ENCODE measurements at places on chromosomes 2 and 18. TPM values are rescaled to one million over a fixed set of nuclear protein-coding genes. Genes with fewer than 3 reads are reported as not detected.

The TMEFF2 gene
- 1.5 TPM for total RNA-seq

The PROKR1 gene
- total RNA-seq, result 3.9 TPM

The AGXT gene
- total RNA-seq, result not detected

DNA sequence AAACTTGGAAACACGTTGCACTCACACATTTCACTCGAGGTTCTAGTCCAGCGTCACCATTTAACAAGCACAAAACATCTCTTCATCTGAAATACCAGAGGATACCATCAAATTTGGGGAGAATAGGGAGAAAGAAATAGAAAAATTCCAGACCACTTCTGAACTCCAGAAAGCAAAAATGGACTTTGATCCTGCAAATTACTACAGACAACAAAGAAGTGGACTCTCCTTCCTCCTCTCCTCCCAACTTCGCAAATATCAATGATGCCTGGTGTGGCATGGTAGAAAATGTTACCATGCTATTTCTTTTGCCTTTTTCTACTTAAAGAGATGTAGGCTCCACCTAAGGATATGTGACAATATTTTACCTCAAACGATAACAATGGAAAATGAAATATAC lies 13.5 kb downstream of the UXS1 start:
- DNase-seq, result no peak

DNA sequence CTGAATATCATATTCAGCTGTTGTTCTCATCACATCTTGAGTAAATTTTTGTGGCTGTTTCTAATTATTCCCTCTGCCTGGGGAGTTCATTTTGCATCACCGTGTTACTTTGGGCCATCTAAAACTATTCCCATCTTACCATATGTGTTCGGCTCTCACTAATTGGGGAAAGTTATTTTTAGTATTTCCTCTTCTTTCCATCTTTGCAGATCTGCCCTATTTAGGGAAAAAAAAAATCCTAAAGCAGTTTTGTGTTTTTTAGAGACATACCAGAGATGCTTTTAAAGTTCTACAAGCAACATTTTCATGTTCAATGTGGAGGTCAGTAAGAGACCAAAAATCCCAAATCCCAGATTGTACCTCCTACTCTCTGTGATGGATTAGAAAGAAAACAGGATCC lies 111.3 kb upstream of the NDUFV2 start:
- no peak for DNase-seq

DNA sequence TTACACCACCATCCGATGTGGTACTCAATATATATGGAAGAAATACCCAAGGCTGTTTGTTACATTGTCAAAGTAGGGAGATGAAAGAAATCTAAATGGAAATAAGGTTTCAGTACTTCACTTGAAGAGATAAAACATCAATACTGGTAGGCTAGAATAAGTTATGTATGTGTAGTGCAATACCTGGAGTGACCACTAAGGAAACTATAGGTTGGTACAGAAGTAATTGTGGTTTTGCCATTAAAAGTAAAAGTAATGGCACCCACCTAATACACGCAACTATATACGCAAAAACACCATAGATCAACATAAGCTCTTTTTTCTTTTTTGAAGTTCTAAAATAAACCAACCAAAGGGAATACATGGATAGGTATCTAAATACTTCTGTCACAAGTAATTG lies 143.2 kb upstream of the KYNU start:
- DNase-seq, result no peak

DNA sequence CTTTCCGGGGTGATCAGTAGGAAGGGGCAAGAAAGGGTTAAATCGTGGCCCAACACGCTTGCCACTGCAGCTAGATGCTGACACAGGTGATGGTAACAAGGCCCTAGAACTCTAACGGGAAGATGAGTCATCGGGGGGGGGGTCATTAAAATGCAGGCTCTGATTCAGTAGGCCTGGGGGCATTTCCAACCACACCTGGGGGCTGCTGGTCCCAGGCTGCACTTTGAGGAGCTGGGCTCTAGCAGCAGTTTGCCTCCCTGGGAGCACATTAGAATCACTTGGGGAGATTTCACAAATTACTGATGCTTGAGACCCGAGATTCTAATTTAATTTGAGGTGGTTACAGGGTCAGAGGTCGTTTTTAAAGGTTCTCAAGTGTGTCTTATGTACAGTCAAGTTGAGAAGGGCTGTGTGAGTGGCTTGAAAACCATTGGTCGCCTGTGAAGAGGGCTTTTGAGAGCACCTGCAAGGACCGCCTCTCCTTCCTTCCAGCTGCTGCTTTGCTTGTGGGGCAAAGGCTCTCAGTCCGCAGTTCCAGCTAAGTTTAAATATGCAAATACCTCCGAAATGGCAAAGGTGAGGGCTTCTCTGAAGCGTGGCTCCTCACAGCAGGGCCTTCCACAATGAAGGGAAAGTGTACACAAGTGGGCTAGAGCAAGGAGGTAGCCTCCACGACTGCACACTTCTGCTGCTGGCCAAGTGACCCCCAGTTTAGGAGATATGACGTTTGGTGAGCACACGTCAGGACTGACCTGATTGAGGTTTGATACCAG lies 128.0 kb upstream of the MSH6 start:
- no peak for DNase-seq

- DNase-seq, result no peak
Observed at GRCh38 chr2:19505199-19506136, 147.0 kb upstream of the OSR1 start.

GRCh38 chr2:189631849-189632248 lies 29.4 kb upstream of the ASNSD1 start:
- DNase-seq, result no peak

DNA sequence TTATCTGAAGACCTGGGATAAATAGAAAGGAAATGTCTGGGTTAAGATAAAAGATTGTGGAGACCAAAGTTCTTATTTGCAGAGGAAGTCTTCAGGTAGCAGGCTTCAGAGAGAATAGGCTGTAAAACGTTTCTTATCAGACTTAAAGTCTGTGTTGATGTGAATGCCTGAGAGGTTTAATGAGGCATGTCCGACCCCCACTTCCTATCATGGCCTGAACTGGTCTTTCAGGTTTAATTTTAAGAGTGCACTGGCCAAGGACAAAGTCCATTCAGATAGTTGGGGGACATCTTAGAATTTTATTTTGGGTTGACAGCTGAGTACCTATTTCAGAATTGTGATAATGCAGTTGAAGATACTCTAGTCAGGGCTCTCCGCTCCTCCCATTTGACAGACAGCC lies 92.1 kb downstream of the ATL2 start:
- DNase-seq, result no peak

GRCh38 chr2:237625216-237625705 lies 2.1 kb upstream of the LRRFIP1 start:
- DNase-seq, result no peak

DNA sequence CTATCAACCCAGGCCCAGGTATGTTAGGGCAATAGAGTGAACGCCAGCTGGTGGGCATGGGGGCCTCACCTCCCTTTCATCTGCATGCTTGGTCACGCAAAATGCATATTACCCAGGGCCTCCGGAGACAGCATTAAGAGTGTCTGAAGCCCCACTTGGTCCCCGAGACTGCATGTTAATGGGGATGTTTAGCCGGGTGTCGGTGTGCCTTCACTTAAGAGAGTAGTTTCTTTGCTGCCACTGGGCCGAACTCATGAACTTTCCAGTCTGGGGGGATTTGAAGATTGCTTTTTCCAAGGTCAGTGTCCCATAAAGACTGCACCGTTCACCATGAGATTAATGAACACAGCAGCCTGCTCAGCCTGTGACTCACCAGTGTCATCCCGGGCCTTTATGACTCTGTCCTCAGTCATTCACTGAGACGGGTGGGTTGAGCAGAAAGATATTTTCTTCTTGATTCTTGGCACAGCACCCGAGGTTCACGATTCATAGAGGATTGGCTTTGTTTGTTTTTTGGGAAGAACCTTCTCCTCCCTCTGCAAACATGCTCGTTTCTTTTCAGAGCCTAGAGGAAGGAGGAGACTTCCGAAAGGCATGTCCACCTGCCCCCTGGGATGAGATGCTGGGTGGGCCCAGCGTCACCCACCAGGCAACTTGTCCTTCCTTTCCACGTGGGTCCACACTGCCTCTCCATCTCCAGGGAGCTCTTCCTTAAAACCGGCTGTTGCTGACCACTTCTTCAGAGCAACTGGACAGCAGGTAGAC lies 199.1 kb downstream of the GLI2 start:
- no peak for DNase-seq

GRCh38 chr18:63472380-63472779 lies 4.4 kb upstream of the SERPINB5 start:
- DNase-seq, result no peak

DNA sequence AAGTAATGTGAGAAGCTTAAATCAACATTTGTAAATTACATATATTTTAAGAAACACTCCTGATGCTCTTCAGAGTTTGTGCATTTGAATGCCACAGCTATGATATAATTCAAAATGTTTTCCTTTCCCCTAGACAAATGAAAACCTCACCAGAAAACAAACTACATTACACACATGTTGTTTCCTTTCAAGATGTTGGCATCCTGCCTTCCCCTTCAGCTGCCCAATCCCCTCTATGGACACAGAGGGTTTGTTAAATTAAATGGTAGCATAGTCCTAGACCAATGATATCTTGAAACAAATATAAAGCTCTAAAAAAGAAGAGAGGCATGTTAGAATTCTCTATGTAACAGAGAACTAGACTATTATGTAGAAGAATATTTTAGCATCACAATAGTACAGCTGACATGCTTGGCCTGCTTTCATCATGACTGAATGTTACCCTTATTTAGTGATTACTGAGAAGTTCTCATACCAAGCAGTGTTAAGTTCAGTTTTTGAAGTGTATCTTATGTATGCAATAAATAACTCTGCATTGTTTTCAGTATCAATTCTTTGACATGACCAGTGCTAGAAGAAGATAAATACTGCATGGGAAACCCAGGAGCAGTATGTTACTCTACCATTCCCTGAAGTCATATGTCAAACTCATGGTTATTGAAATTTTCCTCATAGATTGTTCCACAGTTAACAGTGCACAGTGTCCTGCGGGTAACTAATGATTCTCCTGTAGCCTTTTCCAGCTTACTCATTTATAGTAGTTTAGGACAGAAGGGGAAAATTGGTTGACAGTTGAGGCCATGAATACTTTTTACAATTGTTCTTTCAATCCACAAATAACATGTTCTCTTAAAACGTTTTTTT lies 316.3 kb upstream of the KCNJ3 start:
- DNase-seq, result no peak

DNA sequence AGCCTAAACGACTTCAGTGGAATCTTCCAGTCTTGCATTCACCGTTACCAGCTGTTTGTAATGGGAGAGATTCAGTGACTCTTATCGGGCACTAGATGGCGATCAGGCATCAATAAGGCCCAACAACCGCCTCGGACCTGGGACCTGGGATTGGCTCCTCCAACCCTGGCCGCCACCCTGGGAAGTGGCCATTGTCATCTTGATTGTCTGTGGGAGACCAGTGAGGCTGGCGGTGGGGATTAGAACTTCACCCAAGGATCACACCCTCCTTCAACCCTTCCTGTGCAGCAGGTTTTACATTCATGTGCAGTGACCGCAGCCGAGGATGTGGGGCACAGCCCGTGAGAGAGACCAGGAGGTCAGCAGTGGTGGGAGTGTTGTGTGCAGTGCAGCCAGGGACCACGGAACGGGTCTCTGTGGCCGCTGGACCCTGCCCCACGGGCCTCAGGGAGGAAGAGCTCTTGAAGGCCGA lies 85.3 kb downstream of the SPP2 start:
- DNase-seq, result peak; percentile 75

DNA sequence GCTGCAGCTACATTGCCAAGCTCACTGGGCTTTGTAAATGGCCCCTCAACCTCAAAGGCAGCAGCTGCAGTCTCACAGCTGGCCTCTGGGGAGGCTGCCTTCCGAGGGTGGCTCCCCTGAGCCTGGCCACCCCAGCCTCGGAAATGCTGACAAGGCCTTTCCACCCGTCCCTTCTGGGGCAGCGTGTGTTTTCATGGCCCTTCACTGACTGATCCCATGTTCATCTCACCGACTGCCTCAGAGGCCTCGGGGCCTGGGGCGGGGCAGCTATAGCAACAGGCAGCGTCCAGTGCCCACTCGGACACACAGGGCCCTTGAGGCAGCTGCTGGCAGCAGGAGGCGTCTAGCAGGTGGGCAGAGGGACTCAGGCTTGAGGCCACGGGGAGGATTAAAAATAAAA lies 149.7 kb downstream of the GLI2 start:
- DNase-seq, result no peak

DNA sequence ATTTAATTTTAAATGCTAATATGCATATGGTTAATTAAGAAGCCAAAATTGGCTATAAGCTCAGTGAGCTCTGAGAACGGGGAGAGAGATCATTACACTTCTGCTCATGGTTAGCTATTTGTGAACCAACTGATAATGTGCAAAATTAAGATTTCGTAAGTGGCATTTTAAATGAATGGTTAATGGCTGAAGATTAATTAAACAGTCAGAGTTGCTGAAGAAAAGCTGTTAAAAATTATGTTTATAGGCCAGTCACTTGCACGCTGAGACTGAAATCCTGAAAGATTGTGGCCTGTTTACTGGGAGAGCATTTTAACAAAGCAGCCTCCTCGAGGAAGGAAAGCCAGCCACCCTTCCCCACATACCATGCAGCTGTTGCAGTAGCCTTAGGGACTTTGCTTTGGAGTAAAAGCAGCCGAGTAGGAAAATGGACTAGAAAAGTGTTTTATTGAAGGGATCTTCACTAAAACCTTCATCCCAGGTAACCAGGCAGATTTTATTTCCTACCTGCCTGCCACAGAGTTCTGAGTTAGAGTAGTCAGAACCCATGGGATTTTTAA lies 218.8 kb upstream of the NRP2 start:
- no peak for DNase-seq

- no peak for DNase-seq
Observed at GRCh38 chr18:3410273-3410672, 39.7 kb upstream of the TGIF1 start.

DNA sequence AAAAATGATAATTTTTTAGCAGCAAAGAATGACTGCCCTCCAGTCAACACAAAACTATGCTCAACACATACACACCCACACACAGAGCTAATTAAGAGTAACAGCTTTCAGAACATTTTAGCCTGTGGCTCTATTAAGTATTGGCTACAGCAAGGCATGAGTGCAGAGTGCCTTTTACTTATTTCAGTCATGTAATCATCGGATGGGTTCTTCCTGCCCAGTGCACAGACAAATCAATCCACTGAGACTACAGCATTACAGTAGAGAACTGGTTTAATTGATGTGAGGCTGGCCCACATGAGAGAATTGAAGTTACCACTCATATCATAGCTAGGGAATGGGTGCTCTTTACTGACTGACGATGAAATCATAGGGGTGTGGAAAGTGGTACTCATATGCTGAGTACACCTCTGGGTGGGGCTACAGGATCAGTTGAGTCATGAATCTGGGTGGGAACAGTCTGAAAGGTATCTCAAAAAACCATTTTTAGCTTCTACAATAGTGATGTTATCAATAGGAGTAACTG lies 241.0 kb downstream of the FSIP2 start:
- no peak for DNase-seq
